COR-L47 (cell line): ENCODE measurements at places on chromosomes 13 and 19.

DNA sequence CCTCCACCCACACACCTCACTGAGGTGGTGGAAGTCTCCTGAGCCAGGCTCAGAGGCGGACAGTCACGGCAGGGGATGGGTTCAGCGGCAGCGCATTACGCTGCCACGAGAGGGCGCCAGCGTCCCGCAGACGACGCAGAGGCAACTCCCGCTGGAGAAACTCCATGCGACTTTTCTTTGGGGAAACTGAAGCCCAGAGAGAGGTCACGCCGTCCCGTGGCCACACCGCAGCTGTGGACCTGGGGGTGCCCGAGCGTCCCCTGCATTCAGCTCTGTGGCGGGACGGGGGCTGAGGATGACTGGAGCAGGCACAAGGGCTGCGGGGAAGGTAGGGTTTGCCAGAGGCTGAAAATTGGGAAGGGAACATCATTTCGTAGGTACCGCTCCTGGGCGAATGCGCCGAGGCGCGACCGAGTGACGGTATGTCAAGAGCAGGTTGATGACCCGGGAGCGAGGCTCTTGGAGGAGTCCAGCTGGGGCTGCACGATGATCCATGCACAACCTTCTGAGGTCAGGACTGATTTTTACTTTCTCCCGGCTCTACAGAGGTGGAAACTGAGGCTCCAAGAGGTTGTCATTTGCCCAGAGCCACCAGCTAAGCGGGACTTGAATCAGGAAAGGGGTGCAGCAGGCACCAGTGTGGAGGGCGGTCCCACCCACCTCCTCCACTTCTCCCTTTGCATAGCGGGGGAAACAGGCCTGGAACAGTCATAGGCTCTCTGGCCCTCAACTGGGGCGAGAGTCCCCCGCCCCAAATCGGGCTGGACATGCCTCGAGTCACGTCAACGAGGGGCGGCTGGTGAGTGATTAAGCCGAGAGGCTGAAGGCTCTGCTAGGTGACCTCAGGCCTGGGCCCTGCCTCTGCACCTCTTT, 690 bp upstream of the ARRDC2 start:
- peak; percentile 55 for DNase-seq

- no peak for DNase-seq
Measured at GRCh38 chr19:7869910-7870511, 4.2 kb downstream of the PRR36 start.

DNA sequence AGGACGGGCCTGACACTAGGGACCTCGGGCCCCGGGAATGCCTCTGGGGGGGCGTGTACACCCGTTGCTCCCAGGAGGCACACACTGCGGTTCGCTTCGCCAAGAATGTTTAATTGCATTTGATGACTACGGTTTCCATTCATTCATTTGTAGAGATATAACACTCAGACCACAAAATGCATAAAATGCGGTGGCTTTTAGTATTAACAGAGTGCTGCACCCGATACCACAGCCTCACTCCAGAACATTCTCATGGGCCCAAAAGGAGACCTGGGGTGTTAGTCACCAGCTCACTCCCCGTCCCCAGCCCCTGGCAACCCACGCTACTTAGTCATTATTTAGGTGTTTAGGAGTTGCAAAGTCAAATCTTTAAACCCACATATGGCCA, 21.8 kb downstream of the HCN2 start:
- DNase-seq = no peak

- DNase-seq = no peak
Measured at GRCh38 chr13:50594276-50595051, 249.0 kb downstream of the DLEU7 start.

DNA sequence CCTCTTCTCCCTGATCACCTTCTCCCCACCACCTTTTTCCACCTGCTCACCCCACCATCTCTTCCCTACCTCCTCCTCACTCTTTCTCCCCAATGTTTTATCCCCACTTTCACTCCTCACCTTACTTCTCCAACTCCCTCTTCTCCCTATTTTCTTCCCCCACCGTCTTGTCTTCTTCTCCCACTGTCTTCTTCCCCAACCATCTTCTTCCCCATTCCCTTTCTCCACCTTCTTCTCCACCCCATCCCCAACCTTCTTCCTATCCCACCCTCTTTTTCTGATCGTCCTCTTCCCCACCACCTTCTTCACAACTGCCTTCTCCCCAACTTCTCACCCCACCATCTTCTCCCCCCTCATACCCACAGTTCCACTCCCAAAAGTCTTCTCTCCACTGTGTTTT, 929.4 kb downstream of the UQCRFS1 start:
- DNase-seq = no peak

DNA sequence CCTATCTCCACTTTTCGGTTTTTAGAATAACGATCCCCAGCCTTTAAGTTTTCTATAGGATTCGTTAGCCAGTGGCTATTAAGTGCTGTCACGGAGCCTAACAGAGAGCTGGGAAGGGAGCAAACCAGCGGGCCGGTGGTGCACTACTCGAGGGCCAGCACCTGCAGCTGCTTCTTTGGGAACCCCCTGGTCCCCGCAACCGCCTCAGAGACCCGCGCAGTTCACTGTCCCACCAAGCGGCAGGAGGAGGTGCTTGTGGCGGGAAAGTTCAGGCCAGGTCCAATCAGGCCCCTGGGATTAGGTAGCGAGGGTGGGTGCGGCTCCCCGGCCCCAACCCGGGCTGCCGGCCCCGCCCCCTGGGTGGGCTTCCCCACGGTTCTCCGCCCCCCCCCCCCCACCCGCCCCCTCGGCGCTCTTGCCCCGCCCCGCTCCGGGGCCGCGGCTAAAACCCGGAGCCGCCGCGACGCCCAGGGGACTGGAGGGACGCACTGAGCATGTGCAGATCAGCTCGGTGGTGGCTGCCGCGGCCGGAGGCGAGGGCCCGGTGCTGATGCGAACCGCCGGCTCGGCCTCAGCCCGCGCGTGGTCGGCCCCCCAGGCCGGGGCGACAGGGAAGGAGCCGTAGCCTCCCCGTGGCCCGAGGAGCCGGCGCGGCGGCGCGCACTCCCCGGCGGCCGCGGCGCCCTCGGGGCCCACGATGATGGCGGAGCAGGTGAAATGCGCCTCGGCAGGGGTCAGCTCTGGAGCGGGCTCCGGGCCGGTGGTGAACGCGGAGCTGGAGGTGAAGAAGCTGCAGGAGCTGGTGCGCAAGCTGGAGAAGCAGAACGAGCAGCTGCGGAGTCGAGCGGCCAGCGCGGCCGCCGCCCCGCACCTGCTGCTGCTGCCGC, at the start of gene SLAIN1:
SLAIN1 (plus strand) TSS at position 471 of the 887 bp plus-strand sequence; CDS start at position 698, 227 bp downstream.
- peak; percentile 76 for DNase-seq

GRCh38 chr19:55467236-55468053, 2.9 kb upstream of the C19orf85 start:
- no peak for DNase-seq

- no peak for DNase-seq
Measured at GRCh38 chr19:39133431-39134270, 8.1 kb downstream of the PAK4 start.

DNA sequence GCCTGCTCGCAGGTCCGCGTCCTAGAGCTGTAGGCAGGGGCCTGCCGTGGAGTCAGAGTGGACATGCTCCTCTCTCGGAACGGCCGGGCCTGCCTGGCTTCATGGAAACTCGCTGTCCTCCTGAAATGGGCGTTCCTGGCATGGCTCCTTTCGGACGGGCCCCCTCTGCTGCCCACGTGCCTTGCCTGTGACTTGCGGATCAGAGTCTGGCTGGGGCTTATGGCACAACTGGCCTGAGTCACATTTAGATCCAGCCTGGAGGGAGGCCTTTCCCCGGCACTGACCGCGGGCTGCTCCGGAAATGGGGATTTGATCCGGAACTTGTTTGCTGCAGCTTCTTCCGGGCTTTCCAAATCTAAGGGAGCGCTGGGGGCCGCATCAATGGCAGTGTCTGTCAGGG, 28.1 kb downstream of the THSD1 start:
- DNase-seq = no peak

DNA sequence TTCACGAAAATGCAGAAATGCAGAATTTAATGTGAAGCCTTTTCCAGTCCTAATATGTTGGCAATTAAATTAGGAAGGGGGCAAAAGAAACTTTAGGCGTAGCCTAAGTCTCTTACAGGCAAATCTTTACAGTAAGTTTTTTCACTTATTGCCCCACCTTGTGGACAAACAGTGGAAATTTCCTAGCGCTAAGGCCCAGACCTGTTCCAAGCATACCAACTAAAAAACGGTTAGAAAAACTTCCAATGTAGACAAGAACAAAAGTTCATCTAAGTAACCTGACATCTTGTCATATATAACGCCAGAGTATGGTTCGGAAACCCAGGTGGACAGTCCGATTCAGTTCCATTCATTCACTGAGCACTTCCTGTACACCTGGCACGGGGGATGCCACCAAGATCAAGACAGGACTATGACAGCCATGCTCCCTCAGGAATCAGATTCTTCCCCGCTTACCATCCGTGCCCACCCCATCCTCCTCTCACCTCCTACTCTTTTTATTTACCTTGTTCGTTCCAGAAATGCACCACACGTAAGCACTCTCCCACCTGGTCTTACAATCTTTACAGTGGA, 4.9 kb downstream of the ZAR1L start:
- peak; percentile 27 for DNase-seq
